ENCODE measurements at places on chromosomes 4 and X.

- no peak for DNase-seq
Measured at GRCh38 chr4:38889143-38889542, 21.5 kb downstream of the FAM114A1 start.

DNA sequence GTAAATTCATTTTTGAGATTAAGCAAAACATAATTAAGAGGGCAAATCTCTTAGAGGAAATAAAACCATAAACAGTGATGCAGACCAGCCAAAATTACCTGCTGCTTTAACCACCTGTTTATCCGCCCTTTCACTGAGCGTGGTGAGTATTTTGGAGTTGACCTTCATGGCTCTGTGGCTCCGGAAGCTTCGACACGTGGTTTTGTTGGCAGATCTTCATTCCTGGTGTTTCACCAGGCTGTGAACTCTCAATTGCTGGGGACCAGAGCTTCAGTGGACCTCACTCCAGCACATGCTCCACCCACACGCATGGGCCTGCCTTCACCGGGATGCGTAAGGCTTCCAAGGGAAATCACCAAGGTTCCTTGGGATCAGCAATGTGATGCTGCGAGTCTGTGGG, 83.8 kb downstream of the FHDC1 start:
- DNase-seq, result no peak

- no peak for DNase-seq
Measured at GRCh38 chr4:81146466-81146865, 68.6 kb downstream of the PRKG2 start.

GRCh38 chr4:12897954-12898353, 586.2 kb downstream of the RAB28 start:
- no peak for DNase-seq

DNA sequence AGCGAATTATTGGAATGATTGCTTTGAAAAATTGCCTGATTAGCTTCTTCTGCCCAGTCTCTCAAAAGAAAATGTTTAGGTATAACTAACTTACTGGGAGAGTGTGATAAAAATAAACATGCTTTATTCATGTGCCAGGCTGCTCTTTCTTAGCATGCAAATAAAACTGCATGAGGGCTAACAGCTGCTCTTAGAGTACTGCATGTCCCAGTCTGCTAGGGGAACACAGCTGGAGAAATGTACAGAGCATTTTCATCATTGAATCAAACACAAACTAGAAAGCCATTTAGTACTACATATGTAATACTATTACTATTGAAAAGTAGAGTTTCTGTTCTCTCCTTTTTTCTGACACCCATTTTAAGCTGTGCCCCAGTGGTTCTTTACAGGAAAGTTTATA, 726.0 kb downstream of the GRID2 start:
- no peak for DNase-seq

- peak; percentile 26 for DNase-seq
Measured at GRCh38 chr4:3257103-3257555, 8.2 kb downstream of the MSANTD1 start.

- no peak for DNase-seq
Measured at GRCh38 chrX:130895299-130895698, 7.7 kb downstream of the ENOX2 start.

Data from GM12892 (cell line).